ENCODE measurements at places on chromosomes 7 and 10.

GRCh38 chr10:18043148-18044006, 91.7 kb downstream of the SLC39A12 start:
- no peaks in the 10 kb centered on the region for H3K36me3 ChIP-seq
- no peak overlapping the region for H3K27ac ChIP-seq
- H3K4me1 ChIP-seq = no peaks in the 10 kb centered on the region
- DNase-seq = no peak

- no peaks in the 10 kb centered on the region for H3K4me1 ChIP-seq
- H3K36me3 ChIP-seq = no peaks in the 10 kb centered on the region
- H3K4me3 ChIP-seq = no peak overlapping the region
- H3K27me3 ChIP-seq = no peaks in the 10 kb centered on the region
- DNase-seq = no peak
These were observed 92.7 kb upstream of the RET start for GRCh38 chr10:42984035-42984610.

DNA sequence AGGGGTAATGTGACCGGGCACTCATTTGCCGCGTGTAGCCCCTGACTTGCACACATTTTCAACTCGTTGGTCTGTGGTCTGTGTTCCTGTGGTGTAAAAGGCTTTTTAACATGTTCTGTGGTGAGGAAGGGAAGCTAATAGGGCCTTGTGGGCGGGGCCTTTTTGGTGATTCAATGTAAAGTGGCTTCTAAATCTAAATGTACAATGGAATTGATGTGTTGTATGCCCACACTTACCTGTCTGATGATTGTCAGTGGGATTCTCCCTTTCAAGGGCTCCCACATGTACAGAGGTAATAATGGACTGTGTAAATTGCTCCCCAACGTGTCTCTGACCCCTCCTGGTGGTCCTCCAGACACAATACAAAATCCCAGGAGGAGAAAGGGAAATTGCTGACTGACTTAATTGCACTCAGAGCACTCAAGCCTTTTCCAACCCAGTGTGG, 43.1 kb upstream of the GATAD1 start:
- no peak overlapping the region for H3K4me3 ChIP-seq
- H3K27me3 ChIP-seq = no peaks in the 10 kb centered on the region
- no peak for DNase-seq
- H3K4me1 ChIP-seq = no peaks in the 10 kb centered on the region
- peaks cover 18% of the 10 kb centered on the region for H3K36me3 ChIP-seq
- H3K27ac ChIP-seq = no peak overlapping the region

DNA sequence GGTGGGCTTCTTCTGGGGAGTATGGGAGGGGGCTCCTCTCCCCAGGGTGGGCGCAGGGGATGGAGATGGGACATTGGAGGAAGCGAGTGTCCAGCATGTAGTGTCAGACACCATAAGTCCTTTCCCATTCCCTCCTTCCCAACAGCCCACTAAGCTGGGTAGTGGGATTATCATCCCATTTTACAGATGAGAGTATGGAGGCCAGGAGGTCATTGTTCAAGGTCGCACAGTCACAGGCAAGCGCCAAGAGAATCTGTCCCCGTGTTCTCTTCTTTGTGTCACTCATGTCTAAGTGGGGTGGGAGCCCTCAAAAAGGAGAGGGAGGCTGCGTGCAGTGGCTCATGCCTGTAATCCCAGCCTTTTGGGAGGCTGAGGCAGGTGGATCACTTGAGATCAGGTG, 64.8 kb downstream of the CLIP2 start:
- peaks cover 17% of the 10 kb centered on the region for H3K36me3 ChIP-seq
- DNase-seq = no peak
- no peak overlapping the region for H3K27ac ChIP-seq
- H3K4me1 ChIP-seq = no peaks in the 10 kb centered on the region
- H3K4me3 ChIP-seq = no peak overlapping the region

DNA sequence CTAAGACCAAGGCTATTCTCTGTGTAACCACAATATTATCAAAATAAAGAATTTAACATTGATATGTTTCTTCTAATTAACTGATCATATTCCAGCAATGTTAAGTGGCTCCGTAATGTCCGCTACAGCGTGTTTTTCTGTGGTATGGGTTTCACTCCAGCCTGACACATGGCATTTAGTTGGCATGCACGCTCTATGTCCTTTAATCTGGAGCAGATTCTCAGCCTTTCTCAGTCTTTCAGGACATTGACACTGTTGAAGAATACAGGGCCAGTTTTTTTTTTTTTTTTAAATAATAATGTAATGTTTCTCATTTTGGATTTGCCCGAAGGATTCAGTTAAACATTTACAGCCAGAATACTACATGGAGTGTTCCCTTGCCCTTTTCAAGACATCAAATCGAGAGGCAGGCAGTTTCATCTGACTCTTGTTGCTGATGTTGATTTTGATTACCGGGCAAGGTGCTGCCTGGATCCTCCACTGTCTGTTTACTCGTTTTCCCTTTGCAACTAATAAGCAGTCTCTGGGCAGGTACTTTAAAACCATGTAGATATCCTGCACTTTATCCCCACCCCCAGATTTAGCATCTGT, 97.5 kb upstream of the GJD4 start:
- no peaks in the 10 kb centered on the region for H3K4me1 ChIP-seq
- DNase-seq = no peak
- no peak overlapping the region for H3K27ac ChIP-seq

DNA sequence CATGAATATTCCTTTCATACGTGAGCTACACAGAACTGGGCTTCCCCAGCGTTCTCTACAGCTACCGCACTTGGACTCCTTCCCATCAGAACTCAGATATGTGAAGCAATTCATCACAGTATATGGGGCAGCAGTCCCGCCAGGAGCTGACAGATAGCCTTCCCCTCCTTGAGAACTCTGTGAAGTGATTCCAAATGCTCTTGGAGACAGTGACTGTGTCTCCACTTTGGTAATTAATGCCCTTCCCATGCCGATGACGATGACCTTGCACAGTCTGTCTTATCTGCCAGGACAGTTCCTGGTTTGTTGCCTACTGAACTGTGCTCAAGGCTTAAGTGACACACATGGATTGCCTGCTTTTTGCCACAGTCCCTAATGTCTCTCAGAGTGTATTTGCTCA, 75.0 kb upstream of the AFAP1L2 start:
- no peaks in the 10 kb centered on the region for H3K36me3 ChIP-seq
- H3K27ac ChIP-seq = no peak overlapping the region
- no peaks in the 10 kb centered on the region for H3K4me1 ChIP-seq
- no peaks in the 10 kb centered on the region for H3K27me3 ChIP-seq

- no peak overlapping the region for H3K4me3 ChIP-seq
- no peak for DNase-seq
- no peaks in the 10 kb centered on the region for H3K27me3 ChIP-seq
- H3K27ac ChIP-seq = no peak overlapping the region
- no peaks in the 10 kb centered on the region for H3K4me1 ChIP-seq
These were observed 6.1 kb downstream of the KCTD7 start for GRCh38 chr7:66634816-66635215.

GRCh38 chr10:95872158-95872711, 35.5 kb upstream of the CC2D2B start:
- H3K36me3 ChIP-seq = peaks cover 14% of the 10 kb centered on the region
- H3K27ac ChIP-seq = no peak overlapping the region
- H3K27me3 ChIP-seq = no peaks in the 10 kb centered on the region

- H3K27ac ChIP-seq = no peak overlapping the region
- H3K36me3 ChIP-seq = no peaks in the 10 kb centered on the region
- H3K4me1 ChIP-seq = no peaks in the 10 kb centered on the region
- no peak for DNase-seq
- H3K4me3 ChIP-seq = no peak overlapping the region
- no peaks in the 10 kb centered on the region for H3K27me3 ChIP-seq
These were observed 60.3 kb downstream of the RAB18 start for GRCh38 chr10:27564398-27564797.

Measured in RWPE2 (cell line).